ENCODE measurements at places on chromosomes 12 and 14.

GRCh38 chr12:104942075-104942474, 16.0 kb downstream of the SLC41A2 start:
- DNase-seq, result no peak

DNA sequence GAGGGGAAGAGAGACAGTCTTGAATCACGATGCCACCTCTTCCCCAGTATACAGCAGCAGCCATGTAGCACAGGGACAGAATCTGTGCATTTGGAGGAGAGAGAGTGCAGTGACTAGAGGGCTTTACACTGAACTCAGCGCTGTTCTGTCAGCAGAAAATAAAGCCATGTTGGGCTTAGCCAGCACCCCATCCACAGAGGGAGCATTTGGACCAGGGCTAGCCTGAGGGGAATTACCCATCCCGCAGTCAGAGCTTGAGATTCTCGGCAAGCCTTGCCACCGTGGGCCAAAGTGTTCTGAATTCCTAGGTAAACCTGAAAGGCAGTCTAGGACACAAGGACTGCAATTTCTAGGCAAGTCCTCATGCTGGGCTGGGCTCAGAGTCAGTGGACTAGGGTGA, 120.4 kb upstream of the CNOT2 start:
- DNase-seq, result no peak

- no peak for DNase-seq
Measured at GRCh38 chr14:69682621-69683263, 71.3 kb downstream of the SUSD6 start.

DNA sequence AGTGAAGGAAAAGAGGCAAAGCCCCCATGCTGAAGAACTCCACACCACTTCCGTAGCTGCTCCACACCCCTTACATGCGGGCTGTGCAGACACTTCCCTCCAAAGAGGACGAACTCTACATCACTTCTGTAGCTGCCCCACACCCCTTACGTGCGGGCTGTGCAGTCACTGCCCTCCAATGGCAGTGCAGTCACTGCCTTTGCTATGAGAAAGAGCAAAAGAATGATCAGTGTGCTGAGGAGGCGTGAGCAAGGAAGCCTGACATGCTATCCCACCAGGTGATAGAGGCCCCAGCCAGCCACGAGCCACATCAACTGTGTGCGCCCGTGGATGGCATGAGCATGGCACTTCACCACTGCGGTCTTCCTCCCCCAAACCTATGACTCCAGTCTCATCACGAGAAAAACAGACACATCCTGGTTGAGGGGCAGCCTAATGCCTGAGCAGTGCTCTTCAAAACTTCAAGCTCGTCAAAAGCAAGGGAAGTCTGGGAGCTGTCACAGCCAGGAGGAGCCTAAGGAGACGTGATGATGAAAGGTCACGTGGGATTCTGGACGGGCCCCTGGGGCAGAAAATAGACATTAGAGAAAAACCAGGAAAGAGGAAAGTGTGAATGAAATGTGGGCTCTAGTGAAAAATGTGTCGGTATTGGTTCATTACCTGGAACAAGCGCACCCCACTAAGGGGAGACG, 60.8 kb upstream of the C14orf180 start:
- DNase-seq, result no peak

GRCh38 chr14:105014032-105014431, 6.9 kb downstream of the CDCA4 start:
- DNase-seq, result no peak

- no peak for DNase-seq
Measured at GRCh38 chr12:28578833-28579252, 388.6 kb downstream of the CCDC91 start.

DNA sequence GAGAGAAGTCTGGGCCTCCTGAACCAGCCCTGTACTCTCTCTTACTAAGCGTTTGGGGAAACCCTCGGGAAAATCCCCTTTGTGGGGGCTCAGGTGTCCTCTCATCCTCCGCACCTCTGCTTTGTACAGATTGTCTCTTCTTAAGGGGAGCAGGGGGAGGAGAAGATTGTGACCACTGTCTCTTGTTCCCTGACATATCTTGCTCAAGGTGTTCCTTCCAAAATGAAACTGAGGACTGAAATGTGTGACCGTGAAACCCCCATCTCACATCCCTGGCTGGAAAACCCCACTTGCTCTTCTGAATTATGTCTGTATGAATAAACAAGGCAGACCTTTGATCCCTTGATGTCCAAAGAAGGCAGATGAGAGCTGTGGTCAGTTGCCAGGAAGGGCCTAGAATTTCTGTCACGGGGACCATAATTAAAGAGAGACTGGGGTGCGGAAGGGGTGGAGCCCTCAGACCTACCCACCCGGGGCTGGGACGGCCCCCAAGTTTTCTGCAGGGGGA, 369.8 kb downstream of the AACS start:
- no peak for DNase-seq

- no peak for DNase-seq
Measured at GRCh38 chr12:130879212-130879686, 7.4 kb downstream of the RAN start.

DNA sequence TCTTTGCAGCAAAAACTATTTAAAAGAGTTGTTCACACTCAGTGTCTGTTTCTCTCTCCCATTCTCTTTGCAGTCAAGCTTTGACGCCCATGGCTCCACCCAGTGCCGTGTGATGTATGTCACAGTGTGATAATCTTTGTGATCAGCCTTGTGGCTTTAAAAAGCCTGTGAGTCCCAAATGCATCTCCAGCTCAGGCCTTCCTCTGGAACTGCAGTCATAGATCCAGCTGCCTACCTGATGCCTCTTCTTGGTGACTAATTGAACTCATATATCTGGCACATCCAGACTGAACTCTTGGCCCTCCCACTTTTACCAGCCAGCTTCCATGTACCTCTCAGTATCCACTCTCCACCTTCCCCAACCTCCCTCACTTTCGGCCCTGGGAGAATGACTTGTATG, 182.8 kb upstream of the ARHGAP5 start:
- no peak for DNase-seq

DNA sequence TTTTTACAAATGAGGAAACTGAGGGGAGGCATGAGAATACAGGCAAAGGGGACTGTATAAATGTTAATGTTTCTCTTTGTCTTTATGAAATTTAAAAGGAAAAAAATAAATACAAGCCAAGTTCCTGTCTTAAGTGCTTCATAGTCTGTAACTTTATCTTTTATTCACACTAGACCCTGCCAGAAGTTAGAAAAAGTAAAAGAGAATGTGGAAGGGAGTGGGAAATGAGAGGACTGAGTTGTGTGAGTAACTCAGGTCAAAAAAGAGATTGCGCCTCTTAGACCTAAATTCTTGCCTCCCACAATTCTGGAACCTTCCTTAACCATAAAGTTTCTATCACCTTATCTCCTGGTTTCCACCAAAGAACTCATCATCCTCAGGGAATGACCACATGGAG, 141.1 kb downstream of the KICS2 start:
- DNase-seq, result no peak

GRCh38 chr12:117674313-117674712, 294.5 kb downstream of the KSR2 start:
- DNase-seq, result no peak

DNA sequence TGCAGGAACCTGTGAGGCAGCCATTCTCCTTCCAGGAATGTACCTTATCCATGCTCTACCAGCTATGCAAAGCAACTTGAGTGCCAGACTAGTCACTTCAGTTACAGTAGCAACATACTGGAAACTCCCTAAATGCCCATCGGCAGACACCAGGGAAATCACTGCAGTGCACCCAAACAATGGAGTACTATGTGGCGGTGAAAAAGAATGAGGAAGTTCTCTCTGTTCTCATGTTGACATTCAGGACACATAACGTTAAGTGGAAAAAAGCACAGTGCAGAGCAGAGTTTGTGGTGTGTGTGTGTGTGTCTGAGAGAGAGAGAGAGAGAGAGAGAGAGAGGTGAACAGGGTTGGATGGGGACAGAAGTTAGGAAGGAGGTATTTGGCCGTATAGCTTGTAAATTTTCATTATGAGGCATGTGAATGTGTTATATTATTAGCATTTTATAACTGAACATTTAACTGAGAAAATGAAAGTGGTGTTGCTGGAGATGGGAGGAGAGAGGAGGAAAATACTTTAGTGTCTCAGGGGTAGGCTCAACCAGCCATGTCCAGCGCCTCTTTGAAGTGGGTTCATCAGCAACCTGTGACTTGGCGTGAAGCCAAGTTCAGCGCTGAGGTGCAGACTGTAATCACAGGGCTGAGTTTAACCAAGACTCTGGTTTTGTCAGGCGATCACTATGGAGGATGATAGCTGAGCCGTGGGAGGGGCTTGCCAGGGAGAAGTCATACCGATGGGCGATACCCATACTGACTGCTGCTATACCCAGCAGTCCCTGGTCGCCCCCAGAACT, 17.3 kb downstream of the TNFAIP2 start:
- DNase-seq, result no peak

DNA sequence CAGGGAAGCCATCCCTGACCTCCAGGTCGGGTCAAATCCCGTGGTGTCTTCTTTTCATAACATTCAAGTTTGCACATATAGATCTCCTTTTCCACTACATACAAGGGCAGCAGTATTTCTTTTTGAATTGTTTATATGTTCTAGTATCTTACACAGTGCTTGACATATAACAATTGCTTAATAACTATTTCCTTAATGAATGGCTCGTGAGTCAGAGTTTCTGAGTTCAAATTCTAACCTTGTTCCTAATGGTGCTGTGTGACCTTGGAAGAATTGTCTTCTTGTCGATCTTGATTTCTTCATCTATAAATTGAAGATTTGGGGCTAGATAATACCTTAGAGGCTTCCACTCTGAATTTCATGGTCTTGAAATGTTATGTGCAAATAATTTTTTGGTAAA, 57.2 kb upstream of the PELI2 start:
- no peak for DNase-seq

- no peak for DNase-seq
Measured at GRCh38 chr12:24297516-24297915, 348.0 kb upstream of the SOX5 start.

DNA sequence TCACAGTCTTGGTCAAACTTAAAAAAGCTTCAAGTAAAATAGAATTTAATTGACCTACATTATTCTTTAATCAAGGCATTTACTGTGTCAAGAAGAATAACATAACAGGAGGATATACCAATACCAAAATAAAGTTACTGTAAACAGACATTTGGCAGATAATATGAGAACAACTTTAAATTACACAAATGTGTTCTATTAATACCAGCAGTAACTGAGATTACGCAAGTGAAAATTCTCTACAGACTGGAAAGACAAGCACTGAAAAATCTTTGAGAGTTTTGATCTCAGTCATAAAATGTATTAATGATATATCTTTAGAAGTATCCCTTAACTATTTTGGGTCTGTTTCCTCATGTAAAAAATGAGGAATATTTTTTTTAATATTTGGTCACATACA, 169.2 kb upstream of the SOX5 start:
- DNase-seq, result no peak

DNA sequence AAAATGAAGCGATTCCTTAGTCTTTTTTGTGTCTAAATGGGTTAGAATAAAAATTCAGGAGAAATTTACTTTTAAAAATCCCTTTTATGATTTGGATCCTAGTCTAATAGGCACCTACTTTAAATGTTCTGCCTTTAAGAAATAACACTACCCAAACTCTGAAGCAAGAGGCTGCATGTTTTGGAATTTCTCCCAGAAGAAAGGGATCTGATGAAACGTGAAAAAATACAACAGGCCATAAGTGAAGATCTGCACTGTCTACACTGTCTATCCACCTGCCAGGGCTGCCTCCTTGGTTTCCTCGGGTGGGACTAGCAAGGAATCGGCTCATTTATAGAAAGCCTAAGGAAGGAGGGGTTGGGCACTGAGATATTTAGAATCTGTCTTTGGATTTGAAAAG, 22.1 kb downstream of the ACVR1B start:
- no peak for DNase-seq

DNA sequence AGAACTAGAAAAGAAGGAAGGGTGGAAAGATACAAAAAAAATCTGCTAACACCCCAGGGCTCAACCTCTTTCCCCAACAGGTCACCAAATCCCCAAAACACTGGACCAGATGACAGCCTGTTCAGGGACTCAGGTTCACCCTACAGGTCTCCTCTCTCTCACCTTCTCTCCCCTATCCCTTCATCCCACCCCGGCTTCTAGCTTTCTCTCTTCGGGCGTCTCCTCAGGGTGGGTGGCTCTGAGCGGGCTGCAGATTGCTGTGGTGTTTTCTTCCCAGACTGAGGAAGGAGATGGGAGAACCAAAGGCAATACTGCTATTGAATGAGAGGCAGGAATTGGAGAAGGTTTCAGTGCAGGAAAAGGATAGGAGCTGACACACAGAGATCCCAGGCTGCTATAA, 39.3 kb downstream of the ANO2 start:
- no peak for DNase-seq

- DNase-seq, result no peak
Measured at GRCh38 chr14:71597955-71598660, 334.1 kb upstream of the RGS6 start.

- DNase-seq, result no peak
Measured at GRCh38 chr12:38931461-38931860, 26.1 kb upstream of the CPNE8 start.

DNA sequence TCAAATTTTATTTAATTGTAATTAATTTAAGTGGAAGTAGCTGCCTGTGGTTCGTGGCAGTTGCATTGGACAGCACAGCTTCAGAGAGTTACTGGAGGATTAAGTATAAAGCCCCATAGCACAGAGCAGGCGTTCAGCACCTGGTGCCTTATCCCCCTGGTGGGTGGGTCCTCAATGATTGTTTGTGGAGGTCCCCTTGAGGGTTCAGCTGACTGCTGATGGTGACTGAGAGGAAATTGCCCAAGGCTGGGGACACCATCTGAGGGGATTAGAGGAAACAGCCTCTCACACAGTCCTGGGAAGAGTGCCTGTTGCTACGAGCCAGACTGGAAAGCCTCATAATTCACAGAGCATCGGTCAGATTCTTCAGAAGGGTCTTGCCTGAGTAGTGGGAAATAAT, 83.4 kb upstream of the NOS1 start:
- DNase-seq, result no peak

DNA sequence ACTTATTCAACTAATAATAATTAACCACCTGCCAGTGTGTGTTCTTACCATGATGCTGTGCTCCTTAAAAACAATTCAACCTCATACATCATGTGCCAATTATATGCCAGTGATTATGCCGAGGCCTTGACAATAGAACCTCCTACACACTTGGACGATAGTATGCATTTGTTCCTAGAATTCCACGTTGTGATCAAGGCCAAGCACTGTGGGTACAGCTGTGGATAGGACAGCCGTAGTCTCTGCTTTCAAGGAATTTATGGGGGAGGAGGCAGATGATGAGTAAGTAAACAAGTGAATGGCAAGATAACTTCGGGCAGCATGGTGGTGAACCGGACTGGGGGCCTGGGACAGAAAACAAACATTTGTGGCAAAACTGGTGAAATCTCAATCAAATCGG, 18.0 kb upstream of the MYO1H start:
- DNase-seq, result no peak

Measured in activated CD4-positive, alpha-beta T cell treated with anti-CD3 and anti-CD28 coated beads for 4 hours (primary cell).